ENCODE measurements at places on chromosomes 16 and 17. TPM values are rescaled to one million over a fixed set of nuclear protein-coding genes. Genes with fewer than 3 reads are reported as not detected.

The SMIM5 gene
- 5.9 TPM for total RNA-seq

- ATAC-seq = peak; percentile 50
These were observed 154.7 kb downstream of the C16orf78 start for GRCh38 chr16:49528060-49528865.

The PPM1E gene
- total RNA-seq = 0.40 TPM

DNA sequence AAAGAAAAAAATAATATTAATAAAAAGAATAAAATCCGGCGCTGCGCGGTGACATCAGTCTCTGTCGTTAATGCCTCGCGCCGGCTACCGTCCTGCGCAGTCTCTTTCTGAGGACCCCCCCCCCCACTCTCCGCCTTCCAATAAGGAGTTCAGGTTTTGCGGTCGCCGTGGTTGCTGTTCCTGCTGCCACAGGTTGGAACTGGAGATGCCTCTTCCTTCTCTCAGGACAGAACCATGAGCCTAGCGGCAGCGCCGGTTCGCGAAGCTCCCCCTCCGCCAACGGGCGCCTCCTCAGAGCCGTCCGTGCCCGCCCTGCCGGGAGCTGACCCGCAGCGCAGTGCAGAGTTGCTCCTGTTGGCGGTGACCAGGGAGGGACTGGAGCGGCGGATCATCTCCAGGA lies 2093.4 kb downstream of the TP53TG3F start:
- no peak for ATAC-seq

DNA sequence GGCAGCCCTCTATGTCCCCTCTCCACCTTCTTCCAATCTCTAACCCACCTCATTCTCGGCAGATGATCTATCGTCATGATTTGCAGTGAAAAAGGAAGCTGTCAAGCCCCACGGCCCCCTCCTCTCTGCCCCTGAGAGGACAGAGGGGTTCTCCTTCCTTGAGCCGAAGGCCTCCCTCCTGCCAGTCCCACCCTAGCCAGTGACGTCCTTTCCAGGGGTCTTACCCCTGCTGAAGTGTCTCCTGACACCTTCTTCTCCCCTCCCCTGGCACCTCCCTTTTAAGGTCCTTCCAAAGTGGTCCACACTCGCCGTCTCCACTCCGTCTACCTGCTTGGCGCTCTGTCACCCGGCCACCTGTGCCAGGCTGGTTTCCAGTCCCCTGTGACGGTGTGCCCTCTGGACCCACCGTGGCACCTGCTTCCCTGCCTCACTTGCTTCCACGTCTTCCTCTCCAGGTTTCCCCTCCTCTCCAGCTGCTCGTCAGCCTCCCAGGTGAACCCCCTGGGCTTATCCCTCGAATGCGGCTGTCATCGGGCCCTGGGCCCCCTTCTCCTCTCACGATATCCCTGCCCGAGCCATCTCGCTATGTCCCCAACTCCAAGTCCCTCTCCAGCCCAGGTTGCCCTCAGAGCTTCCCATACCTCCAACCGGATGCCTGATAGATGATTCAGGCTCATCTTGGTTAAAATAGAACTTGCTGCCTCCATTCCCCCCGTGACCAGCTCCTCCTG lies 5.7 kb downstream of the CCDC102A start:
- ATAC-seq = no peak

DNA sequence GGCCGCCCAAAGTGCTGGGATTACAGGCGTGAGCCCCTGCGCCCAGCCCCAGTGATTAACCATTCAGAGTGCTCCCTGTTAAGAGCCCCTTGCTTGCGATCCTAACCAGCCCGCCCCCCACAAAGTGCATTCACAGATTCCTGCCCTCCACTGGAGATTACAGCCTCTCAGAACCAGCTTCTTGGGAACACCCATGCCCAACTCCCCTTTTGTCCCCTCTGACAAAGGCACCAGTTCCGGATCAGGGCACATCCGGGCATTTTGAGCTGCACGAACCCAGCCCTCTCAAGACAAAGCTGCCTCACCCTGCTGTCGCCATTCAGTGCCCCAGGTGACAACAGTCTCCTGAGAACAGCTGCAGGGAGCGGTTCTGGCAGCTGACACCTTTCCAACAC lies 848 bp upstream of the KRT19 start:
- no peak for ATAC-seq

The GPR142 gene
- total RNA-seq = not detected

DNA sequence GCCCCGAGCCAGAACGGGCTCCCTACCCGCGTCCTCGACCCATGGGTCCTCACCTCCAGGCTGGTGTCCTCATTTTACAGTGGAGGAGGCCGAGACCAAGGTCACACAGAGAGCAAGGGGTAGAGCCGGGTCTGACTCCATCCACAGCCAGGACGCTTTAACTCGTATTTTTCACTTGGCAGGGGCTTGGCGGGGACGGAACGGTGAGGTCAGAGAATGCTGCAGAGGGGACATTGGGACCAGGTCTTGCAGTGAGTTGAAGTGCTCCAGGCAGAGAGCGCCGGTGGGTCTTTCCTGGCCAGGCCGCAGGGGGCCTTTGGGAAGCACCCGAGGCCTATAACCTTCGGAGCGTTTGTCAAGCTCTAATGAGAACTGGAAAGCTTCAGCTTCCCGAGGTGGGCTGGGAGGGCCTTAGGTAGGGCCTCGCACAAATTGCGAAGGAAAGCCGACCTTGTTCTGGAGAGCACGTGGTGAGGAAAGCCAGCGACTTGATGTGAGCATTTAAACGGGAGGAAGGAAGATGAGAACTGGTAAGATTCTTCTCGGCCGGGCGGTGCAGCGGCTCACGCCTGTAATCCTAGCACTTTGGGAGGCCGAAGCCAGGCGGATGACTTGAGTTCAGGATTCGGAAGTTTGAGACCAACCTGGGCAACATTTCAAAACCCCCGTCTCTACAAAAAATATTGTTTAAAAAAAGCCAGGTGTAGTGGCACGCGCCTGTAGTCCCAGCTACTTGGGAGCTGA lies 908 bp upstream of the CLUH start:
- no peak for ATAC-seq

DNA sequence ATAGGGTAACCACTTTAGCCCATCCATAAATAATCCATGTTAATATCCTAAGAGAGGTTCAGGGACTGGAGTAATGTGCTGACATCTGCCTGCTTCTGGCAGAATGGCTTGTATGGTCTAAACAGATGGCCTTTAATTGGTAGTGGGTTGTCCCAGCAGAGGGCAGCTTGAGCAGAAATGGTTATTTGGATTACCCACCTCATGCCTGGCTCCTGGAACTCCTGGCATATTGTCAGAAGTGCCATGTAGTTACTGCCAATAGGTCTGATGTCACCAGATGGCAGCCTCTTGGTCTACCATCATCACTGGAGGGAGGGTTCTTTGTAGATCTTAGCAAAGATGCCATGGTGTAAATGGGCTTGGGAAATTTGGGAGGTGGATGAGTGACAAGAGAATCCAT lies 157.5 kb upstream of the SOX9 start:
- ATAC-seq = no peak

DNA sequence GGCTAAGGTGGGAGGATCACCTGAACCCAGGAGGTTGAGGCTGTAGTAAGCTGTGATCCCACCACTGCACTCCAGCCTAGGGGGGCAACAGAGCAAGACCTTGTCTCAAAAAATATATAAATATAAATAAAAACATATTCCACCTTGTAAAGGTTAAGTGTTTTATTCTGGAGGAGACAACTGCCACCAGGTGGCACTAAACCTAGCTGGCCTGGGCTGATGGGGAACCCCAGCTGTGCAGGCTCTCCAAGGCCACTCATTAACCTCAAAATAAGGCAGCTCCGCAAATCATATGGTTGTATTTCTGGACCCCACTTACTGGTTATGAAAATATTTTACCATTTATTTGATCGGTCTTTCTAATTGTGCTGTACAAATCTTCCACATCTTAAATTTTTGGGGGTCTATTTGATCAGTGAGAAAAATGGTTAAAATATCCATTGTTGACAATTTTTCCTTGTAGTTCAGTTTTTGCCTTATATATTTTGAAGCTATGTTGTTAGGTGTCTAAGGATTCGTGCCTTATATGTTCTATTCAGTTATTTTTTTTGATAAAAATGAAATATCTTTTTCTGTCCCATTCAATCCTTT lies 8.5 kb upstream of the ICAM2 start:
- no peak for ATAC-seq

GRCh38 chr16:85445779-85446222 lies 167.3 kb upstream of the GSE1 start:
- ATAC-seq = no peak
